ENCODE measurements at places on chromosomes 3 and 15.

- no peak for DNase-seq
Measured at GRCh38 chr3:117304681-117305080, 595.1 kb downstream of the TUSC7 start.

- no peak for DNase-seq
Measured at GRCh38 chr3:12582730-12583129, 25.8 kb downstream of the MKRN2 start.

- peak; percentile 9 for DNase-seq
Measured at GRCh38 chr3:58074997-58075396, 66.8 kb downstream of the FLNB start.

DNA sequence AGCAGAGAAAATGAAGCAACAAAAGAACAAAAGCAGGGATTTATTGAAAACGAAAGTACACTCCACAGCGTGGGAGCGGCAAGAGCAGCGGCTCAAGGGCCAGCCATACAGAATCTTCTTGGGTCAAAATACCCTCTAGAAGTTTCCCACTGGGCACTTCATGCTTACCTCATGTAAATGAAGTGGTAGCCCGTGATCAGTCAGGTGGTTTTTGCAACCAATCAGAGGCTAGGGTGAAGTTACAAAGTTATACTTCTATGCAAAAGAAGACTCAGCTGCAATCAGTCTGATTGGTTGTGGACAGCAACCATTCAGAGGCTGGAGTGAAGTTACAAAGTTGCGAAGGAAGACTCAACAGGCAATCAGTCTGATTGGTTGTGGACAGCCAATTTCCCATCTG, 37.8 kb upstream of the TRH start:
- no peak for DNase-seq

GRCh38 chr15:58519516-58519915, 87.7 kb downstream of the LIPC start:
- DNase-seq = no peak

DNA sequence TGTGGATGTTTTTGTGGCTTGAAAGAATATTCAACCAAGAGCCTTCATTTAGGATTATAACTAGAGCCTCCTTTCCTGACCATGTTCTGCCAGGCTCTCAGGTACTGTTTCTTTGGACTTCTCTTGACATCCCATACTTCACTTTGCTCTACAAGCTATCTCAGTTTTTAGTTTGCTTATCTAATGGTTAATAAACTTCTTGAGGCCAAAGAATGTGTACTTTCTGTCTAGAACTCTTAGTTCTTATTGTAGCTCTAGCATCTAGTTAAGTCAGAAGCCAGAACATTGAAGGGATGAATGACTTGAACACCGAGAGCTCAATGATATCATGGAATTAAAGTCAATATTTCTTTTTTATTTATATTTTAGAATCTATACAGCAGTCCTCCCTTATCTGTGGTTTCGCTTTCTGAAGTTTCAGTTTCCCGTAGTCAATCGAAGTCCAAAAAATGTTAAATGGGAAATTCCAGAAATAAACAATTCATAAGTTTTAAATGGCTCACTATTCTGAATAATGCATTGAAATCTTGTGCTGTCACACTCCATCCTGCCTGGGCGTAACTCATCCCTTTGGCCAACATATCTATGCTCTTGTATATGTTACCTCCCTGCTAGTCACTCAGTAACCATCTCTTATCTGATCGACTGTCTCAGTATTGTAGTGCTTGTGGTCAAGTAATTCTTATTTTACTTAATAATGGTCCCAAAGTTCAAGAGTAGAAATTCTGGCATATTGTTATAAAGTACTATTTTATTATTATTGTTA, 368.6 kb upstream of the RBMS3 start:
- no peak for DNase-seq

DNA sequence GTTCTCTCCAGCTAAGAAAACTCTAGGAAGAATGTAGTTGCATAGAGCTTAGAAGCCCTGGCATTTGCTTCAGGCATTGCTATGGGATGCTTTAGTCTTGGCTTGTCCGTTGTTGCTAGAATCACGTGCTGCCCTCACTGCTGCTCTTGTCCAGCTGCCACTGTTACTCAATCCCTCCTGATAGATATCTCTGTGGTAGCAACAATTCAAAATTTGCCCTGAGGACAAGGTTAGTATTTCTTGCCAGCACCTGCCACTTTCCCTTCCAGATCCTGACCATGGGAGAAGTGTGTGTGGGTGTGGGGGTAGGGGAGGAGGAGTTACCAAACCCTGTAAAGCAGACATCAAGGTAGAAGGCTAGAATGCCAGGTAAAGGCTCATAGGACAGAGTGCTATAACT, 113.8 kb downstream of the PPM1L start:
- DNase-seq = no peak

- DNase-seq = no peak
Measured at GRCh38 chr3:134667406-134667805, 16.6 kb upstream of the KY start.
